Right lung (tissue), 10 donors: ENCODE measurements at places on chromosomes 5 and 9.

DNA sequence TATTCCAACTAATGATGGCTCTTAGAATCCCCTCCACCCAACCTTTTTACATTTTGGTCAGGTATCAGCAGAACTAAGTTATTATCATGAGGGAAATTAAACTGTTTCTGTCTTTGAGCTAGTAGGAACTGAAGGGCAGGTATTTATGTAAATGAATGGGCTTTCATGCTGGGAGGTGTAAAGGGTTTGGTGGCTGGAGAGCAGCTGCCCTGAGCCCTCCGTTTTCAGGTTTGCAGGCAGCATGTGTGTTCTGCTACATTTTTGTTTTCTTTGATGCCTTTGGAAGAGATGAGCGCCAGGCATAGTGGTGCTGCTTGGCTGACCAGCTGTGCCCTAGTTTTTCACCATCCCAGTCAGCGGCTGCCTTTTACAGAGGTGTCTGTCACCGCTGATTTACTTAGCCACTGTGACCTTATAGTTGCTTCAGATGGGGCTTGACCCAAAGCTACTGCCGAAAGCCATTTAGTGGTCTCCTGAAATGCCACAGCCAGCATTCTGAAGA lies 231.9 kb downstream of the MAST4 start:
- DNase-seq, result no peak

DNA sequence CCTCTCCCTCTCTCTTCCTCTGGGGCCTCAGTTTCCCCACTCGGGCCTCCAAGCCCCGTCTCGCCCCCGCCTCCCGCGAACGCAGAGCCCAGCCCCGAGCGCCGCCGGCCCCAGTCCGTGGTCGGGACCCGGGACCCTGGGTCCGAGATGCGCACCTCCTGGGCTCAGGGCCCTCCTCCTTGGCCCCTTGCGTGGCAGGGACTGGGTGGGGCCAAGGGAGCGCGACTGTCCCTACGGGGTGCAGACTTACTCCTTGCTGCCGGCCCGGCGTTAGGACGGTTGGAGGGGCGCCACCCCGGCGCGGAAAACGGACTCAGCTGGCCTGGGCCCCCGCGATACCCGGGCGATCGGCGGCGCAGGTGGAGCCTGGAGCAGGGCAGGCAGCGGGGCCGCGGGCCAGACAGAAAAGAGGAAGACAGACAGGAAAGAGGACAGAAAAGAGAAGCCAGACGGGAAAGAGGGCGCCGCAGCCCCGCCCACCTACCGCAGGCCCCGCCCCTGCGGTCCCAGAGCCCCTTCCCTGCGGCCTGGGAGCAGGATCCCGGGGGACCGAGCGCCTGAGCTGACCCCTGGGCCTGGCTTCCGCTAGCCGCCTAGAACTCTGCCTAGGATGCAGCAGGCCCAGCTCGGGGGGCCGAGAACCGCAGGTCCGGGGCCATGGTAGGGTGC lies at the start of gene GBGT1:
Gene GBGT1 (minus strand): TSS at position 411 of the 669 bp plus-strand sequence. CDS start 1,502 bp downstream, outside the sequence.
- DNase-seq, result no peak

- no peak for DNase-seq
These were observed 182.6 kb downstream of the BNC2 start for GRCh38 chr9:16687678-16688369.

- DNase-seq, result no peak
These were observed 946.3 kb downstream of the DTWD2 start for GRCh38 chr5:118042076-118042475.

- no peak for DNase-seq
These were observed 564 bp downstream of the SLC25A25 start for GRCh38 chr9:128068386-128069205.

- DNase-seq, result no peak
These were observed 565.0 kb downstream of the CETN3 start for GRCh38 chr5:89844548-89844947.

GRCh38 chr9:12695474-12695873 lies 2.3 kb downstream of the TYRP1 start:
- DNase-seq, result no peak

DNA sequence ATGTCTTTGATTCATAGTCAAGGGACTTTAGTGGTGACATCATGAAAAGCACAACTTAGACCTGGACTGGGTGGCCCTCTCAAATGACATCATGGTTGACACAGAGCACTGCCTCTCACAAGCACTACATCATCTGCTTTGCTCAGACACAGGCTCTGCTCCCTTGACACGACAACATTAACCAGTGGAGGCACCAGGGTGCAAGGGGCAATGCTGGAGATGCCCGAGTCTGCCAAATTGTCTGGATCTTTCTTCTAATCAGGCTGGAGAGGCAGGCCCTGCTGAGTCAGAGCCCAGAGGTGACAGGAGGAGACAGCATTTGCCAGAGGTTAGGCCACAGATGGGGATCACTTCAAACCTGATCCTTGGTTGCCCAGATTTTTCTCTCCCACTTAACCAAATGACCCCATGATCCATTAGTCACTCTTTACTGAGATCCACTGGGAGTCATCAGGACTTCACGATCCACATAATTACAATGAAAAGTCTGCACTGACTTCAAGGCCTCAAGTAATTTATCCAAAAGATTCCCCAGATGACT lies 174.4 kb downstream of the SLIT3 start:
- no peak for DNase-seq

- DNase-seq, result no peak
These were observed 287.7 kb downstream of the ACTL7B start for GRCh38 chr9:108568093-108568492.

GRCh38 chr5:167786871-167787578 lies 504.4 kb upstream of the WWC1 start:
- DNase-seq, result no peak

DNA sequence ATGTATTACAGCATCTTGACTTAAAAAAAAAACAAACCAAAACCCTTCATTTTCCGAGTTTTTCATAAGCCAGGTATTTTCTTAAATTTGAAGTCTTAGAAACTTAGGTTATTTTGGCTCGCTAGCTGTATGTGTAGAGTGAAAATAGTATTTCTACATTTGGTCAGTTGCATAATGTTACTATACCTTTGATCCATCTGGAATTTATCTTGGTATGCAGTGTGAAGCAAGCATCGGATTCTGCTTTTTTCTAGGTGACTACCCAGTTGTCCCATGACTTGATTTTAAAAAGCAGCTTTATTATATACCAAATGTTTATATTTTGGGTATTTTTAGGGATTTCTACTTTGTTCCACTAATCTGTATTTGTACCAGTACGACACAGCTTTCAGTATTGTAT lies 27.7 kb downstream of the UBAP1 start:
- no peak for DNase-seq

GRCh38 chr5:180439911-180440769 lies 54.0 kb upstream of the CNOT6 start:
- no peak for DNase-seq
